ENCODE measurements at places on chromosomes 13 and 19. TPM values are rescaled to one million over a fixed set of nuclear protein-coding genes. Genes with fewer than 3 reads are reported as not detected.

CD79A gene
- 0.29 TPM for polyA plus RNA-seq

SPRED3 gene
- 3.6 TPM for polyA plus RNA-seq

- no peak for DNase-seq
Measured at GRCh38 chr13:45063261-45063860, 56.9 kb upstream of the GTF2F2 start.

DNA sequence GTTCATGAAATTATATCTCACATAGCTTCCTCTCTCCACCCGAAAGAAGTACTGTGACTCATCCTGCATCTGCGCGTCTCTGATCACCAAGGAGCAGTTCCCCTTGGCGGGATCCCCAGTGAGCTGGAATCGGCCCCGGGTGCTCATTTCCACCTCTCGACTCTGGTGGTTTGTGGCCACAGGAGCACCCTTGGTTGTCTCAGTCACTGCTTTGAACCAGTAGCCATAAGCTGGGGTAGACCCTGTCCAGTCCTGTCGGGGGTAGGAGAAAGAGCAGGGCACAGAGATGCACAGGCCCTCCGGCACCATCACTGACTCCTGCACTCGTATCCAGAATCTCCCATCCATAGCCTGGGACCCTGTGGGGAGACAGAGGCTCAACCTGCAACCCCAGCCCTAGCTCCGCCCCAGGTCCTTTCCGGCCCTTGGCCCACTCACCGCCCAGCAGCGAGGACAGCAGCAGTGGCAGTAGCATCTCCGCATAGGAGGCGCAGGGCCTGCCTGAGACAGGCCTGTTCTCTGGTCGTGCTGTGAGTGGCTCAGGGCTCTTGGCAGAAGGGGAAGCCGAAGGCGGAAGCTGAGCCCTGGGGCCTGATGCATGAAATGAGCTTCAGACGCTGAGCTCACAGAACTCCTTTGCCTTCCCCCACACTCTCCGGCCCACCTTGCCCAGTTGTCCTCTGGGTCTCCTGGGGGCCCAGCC, at the start of gene SIGLEC10:
TSS of gene SIGLEC10 (minus strand) at position 536 of the 703 bp plus-strand sequence. CDS start at position 475, 61 bp downstream.
- DNase-seq, result no peak

GRCh38 chr19:2187159-2187558, 23.4 kb downstream of the DOT1L start:
- DNase-seq, result no peak

OR7C1 gene
- not detected for polyA plus RNA-seq

DNA sequence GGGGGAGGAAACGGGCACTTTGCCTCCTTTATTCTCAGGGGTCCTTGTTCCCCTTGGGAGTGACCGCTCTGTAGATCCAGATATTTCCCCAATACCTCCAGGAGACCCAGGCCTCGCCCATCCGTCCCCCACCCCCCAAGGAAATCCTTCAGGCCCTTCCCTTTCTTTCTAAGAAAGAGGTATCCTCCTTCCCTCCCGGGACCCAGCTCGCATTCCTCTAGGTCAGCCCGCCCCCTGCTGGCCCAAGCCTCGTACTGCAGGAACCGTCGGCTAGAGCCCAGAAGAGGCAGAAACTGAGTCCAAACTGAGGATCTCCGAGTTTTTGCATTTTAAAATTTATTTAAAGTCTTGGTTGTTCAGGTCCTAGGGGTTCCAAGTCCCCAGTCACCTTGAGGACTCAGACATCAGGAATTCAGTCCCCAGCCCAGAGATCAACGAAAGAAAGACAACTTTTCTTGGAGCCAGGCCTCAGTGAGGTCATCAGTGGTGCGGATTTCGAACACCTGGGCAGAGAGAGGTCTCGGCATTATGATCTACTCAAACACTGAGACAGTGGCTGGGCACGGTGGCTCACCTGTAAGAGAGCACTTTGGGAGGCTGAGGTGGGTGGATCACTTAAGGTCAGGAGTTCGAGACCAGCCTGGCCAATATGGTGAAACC, 7.5 kb upstream of the LRFN1 start:
- peak; percentile 97 for DNase-seq

DNA sequence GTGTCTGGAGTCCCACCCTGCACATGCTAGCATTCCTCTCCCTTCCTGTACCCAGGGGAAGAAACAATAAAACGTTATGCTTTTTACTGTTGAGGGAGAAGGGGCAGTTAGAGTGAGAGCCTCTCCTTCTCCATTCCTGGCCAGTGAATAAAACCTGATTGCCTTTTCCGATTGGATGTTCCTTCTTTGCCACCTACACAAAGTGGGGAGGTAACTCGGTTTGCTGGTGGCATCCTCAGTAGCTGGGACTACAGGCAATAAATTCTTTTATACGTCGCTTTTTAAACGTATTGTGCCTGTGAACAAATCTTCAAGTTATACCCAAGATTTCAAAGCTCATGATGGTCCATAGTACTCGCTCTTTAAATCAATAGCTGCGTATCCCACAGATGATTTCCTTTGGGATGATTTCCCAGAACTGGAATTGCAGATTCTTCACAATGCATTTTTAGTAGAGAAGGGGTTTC, 660 bp upstream of the MVB12A start:
- DNase-seq, result no peak

GRCh38 chr19:10104665-10105508, 1.3 kb upstream of the PPAN start:
- no peak for DNase-seq

DNA sequence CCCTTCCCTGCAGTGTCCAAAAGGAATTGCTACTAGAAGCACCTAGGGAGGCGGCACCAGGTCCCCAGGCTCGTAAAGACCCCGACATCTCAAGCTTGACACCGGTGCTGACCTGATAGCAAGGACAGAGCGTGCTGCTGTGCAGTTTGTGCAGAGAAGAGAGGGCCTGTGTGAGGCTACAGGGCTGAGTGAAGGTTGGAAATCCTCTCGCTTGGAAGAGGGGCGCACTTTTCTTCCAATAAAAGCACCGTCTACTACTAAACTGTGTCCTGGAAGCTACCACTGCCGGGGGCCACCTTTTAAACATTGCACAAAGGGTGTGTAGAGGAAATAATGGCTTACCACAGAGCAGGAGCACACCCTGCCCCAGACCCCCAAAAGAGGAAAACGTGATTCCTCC, 11.0 kb downstream of the TMEM272 start:
- no peak for DNase-seq

Measured in A549 (cell line).